ENCODE measurements at places on chromosomes 4 and X.

- DNase-seq: no peak
These were observed 287.5 kb downstream of the FBXW7 start for GRCh38 chr4:152248347-152248746.

GRCh38 chrX:7698248-7698647 lies 144.7 kb upstream of the VCX start:
- DNase-seq: no peak

- no peak for DNase-seq
These were observed 919.1 kb downstream of the ADGRL3 start for GRCh38 chr4:62119195-62119594.

- no peak for DNase-seq
These were observed 269.8 kb downstream of the BCOR start for GRCh38 chrX:39827951-39828350.

GRCh38 chr4:25861951-25862410 lies 807 bp downstream of the SEL1L3 start:
- DNase-seq: peak; percentile 22

DNA sequence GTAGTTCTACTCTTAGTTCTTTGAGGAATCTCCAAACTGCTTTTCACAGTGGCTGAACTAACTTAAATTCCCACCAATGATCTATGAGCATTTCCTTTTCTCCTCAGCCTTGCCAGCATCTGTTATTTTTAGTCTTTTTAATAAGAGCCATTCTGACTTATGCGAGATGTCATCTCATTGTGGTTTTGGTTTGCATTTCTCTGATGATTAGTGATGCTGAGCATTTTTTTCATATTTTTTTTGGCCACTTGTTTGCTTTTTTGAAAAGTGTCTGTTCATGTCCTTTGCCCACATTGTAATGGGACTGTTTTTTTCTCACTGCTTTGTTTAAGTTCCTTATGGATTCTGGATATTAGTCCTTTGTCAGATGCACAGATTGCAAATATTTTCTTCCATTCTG lies 21.5 kb upstream of the PHKA1 start:
- no peak for DNase-seq
